ENCODE measurements at places on chromosomes 7 and 10.

DNA sequence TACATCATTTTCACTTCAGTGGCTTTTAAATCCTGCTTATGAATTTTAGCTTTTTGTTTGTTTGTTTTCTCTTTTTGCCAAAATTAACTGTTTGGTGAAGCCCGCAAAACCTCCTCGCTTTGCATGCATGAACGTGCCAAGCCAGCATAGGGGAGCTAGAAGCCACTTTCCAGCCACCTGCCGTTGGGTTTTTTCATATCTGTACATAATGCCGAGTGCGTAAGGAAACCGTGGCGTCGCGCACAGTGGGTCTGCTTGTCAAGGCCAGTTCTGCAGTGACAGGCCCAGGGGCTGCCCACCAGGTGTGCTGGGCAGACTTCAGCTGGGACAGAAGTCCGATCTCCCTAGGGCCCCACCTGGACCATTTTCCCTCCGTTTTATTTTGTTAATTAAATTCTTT, 41.1 kb downstream of the WIPI2 start:
- peaks cover 35% of the 10 kb centered on the region for H3K4me1 ChIP-seq
- no peak for DNase-seq
- peaks cover 3% of the 10 kb centered on the region for H3K27me3 ChIP-seq
- peaks cover 23% of the 10 kb centered on the region for H3K36me3 ChIP-seq
- H3K27ac ChIP-seq = peak overlapping the region; percentile 50

DNA sequence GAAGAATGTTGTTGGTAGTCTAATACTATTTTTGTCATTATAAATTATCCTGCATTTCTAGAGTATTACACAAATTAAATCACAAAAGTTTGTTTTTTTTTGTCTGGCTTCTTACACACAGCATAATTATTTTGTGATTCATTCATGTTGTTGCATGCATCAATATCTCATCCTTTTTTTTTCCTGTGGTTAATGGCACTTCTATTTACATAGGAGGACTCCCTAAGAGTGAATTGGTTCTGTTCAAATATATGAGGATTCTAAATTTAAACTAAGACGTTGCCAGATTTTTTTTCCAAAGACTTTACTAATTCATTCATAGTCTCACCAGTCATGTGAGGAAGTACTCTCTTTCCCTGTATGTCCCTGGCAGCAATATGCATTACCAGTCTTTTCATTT, 303.3 kb downstream of the GPR37 start:
- H3K27me3 ChIP-seq = no peaks in the 10 kb centered on the region
- no peak for DNase-seq
- no peaks in the 10 kb centered on the region for H3K36me3 ChIP-seq
- H3K4me3 ChIP-seq = no peak overlapping the region
- no peaks in the 10 kb centered on the region for H3K4me1 ChIP-seq
- no peak overlapping the region for H3K27ac ChIP-seq

DNA sequence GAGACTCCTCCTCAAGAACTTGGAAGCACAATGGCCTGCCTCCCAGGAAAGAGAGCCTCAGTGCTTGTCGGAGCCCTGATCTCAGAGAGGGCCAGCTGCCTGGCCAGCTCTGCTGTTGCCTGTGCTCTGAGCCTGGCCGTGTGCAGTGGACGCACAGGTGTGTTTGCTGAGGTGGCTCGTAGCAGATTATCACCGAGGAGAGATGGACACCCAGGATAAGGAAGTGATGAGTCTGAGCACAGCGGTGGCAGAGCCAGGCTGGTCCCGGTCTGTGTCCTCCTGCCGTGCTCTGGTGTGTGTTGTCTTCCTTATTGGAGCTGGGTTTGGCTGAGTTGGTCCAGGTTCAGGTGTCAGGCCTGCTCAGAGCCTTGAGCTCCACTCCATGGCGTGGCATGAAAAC, 208.5 kb downstream of the EBF3 start:
- H3K27me3 ChIP-seq = no peaks in the 10 kb centered on the region
- H3K36me3 ChIP-seq = peaks cover 34% of the 10 kb centered on the region
- H3K27ac ChIP-seq = no peak overlapping the region
- no peak for DNase-seq
- peaks cover 11% of the 10 kb centered on the region for H3K4me1 ChIP-seq
- no peak overlapping the region for H3K4me3 ChIP-seq

DNA sequence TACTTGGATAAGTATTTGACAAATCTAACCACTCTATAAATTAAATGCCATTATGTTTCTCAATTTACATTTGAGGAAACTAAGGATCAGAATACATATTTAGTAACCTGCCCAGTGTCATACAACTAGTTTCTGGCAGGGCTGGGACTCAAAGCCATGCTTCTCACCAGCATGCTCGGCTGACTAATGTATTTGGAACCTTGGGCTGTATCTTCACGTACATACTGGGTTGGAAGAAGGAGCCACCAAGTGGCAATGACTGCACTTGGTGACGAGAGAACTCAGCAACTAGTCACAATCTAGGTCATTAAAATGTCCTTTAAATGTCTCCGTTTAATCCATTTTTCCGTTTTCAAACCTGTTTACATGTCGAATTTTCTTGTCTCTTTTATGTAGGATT, 42.9 kb downstream of the CHRM2 start:
- H3K4me1 ChIP-seq = no peaks in the 10 kb centered on the region
- DNase-seq = no peak
- H3K4me3 ChIP-seq = no peak overlapping the region
- no peaks in the 10 kb centered on the region for H3K27me3 ChIP-seq
- H3K36me3 ChIP-seq = no peaks in the 10 kb centered on the region

DNA sequence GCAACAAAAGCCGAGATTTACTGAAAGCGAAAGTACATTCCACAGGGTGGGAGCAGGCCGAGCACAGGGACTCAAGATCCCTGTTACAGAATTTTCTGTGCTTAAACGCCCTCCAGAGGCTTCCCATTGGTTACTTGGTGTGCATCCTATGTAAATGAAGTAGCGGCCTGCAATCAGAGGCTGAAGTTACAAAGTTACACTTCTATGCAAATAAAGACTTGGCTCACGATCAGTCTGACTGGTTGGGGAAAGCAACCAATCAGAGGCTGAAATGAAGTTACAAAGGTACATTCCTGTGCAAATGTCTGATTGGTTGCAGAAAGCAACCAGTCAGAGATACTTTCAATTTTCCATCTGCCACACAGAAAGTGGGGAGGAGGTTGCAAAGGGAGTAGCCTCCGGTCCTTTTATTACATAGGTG, 4.1 kb downstream of the ACBD7 start:
- H3K4me1 ChIP-seq = no peaks in the 10 kb centered on the region
- H3K27ac ChIP-seq = no peak overlapping the region
- no peak for DNase-seq

DNA sequence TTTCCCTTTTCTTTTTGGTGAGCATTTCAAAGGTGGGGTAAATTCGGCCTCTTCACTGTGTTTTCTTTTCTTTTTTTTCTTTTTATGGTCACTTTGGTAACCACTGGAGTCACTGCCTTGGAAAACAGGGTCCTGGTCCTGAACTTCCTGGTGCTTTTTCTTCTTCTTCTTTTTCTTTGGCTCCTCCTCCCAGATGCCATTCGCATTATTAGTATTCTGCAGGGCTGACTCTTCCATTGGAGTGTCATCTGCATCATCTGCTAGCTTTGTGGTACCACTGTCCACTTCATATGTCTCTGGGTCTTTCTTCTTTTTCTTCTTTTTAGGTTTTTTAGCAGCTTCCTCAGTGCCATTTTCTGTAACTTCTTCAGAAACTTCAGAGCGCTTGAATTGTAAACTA, 10.5 kb downstream of the POLR1F start:
- DNase-seq = no peak
- no peaks in the 10 kb centered on the region for H3K4me1 ChIP-seq
- no peak overlapping the region for H3K27ac ChIP-seq
- H3K36me3 ChIP-seq = peaks cover 44% of the 10 kb centered on the region
- H3K27me3 ChIP-seq = no peaks in the 10 kb centered on the region

DNA sequence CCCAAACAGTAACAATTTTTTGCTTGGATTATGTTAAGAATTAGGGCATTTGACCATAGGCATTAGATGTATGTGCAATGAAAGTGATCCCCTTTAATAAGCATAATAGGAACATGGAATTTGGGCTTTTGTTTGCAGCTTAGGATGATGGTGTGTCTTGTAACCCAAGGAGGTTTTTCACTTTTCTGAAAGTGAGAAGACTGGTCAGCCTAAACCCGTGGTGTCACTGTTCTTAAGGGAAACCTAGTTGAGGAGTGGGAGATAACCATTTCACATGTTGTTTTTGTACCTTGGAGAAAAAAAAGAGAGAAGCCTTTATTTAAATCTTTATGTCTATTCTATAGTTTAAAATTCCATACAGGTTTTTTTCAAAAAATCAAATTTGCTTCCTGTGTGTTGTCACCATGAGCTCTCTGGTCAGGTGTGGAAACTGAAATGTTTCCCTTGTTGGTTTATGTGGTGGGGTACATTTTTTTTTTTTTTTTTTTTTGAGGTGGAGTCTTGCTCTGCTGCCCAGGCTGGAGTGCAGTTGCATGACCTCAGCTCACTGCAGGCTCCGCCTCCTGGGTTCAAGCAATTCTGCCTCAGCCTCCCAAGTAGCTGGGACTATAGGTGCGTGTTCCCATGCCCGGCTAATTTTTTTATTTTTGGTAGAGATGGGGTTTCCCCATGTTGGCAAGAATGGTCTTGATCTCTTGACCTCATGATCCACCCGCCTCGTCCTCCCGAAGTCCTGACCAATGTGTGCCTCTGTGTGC, 7.7 kb downstream of the CCM2 start:
- H3K4me3 ChIP-seq = peak overlapping the region; percentile 34
- H3K4me1 ChIP-seq = peaks cover 60% of the 10 kb centered on the region
- no peak for DNase-seq
- peaks cover 41% of the 10 kb centered on the region for H3K36me3 ChIP-seq
- H3K27me3 ChIP-seq = no peaks in the 10 kb centered on the region
- H3K27ac ChIP-seq = peak overlapping the region; percentile 87

- no peaks in the 10 kb centered on the region for H3K36me3 ChIP-seq
- no peak for DNase-seq
- H3K4me1 ChIP-seq = peaks cover 7% of the 10 kb centered on the region
- no peak overlapping the region for H3K4me3 ChIP-seq
- no peak overlapping the region for H3K27ac ChIP-seq
These were observed 161.6 kb upstream of the KMT2E start for GRCh38 chr7:104852386-104852785.

- H3K36me3 ChIP-seq = no peaks in the 10 kb centered on the region
- H3K27ac ChIP-seq = no peak overlapping the region
- peaks cover 2% of the 10 kb centered on the region for H3K4me1 ChIP-seq
- no peak for DNase-seq
- peaks cover 25% of the 10 kb centered on the region for H3K27me3 ChIP-seq
- no peak overlapping the region for H3K4me3 ChIP-seq
These were observed 17.4 kb upstream of the GPR141 start for GRCh38 chr7:37666026-37666799.

DNA sequence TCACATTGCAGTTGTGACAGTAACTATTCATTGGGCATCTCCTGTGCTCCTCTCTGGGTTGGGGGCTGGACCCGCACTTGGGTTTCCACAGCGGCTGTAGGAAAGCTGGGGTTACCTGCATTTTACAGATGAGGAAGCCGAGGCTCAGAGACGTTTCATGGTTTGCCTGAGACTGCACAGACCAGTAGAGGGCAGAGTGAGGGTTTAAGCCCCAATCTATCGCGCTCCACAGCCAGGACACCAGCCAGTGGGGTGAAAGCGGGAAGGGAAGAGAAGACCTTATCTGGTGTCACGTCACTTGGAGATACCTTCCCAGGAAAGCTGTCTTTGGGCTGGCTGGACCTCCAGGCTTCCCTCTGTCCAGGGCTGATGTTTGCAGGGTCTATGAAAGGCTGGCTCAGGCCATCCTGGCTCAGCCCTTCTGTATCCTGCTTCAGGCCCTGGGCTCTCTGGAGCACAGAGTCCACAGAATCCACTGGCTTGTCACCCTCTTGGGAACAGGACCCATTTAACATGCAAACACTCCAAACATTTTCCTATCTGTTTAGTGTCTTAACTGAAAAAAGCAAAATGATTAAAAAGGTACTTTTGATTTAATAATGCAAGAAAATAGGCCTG, 167.7 kb downstream of the EMX2 start:
- no peaks in the 10 kb centered on the region for H3K4me1 ChIP-seq
- no peaks in the 10 kb centered on the region for H3K36me3 ChIP-seq
- H3K4me3 ChIP-seq = no peak overlapping the region
- H3K27me3 ChIP-seq = peaks cover 12% of the 10 kb centered on the region

DNA sequence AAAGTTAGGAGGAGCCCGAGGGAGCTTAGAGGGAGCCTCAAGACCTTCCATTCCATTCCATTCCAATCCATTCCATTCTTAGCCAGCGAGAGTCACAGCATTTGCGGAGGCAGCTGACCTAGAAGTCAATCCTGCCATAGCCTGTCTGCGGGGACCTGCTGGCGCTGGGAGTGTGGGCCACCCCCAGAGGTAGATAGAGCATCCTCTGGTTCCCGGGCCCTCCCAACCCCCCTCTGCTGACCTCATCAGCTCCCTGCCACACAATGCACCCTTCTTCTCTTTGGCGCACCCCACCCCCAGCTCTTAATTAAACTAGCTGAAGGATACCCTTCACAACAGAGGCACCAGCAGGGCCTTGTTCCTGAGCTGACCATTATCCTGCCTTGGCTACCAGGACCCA, 152.5 kb upstream of the ZMIZ1 start:
- H3K4me3 ChIP-seq = no peak overlapping the region
- no peaks in the 10 kb centered on the region for H3K27me3 ChIP-seq
- no peak overlapping the region for H3K27ac ChIP-seq
- DNase-seq = no peak
- H3K36me3 ChIP-seq = no peaks in the 10 kb centered on the region

GRCh38 chr7:83105948-83106347, 56.7 kb downstream of the PCLO start:
- no peaks in the 10 kb centered on the region for H3K27me3 ChIP-seq
- no peak for DNase-seq
- no peaks in the 10 kb centered on the region for H3K36me3 ChIP-seq
- H3K4me1 ChIP-seq = no peaks in the 10 kb centered on the region
- H3K4me3 ChIP-seq = no peak overlapping the region
- no peak overlapping the region for H3K27ac ChIP-seq

- no peaks in the 10 kb centered on the region for H3K4me1 ChIP-seq
- H3K27ac ChIP-seq = no peak overlapping the region
- H3K36me3 ChIP-seq = no peaks in the 10 kb centered on the region
- DNase-seq = no peak
These were observed 113.4 kb downstream of the PLXDC2 start for GRCh38 chr10:19929506-19930140.

- H3K27me3 ChIP-seq = no peaks in the 10 kb centered on the region
- H3K4me1 ChIP-seq = no peaks in the 10 kb centered on the region
- H3K27ac ChIP-seq = no peak overlapping the region
- no peaks in the 10 kb centered on the region for H3K36me3 ChIP-seq
These were observed 5.9 kb downstream of the PPP1R3A start for GRCh38 chr7:113912876-113913275.

- DNase-seq = no peak
- H3K27me3 ChIP-seq = no peaks in the 10 kb centered on the region
- no peak overlapping the region for H3K4me3 ChIP-seq
- H3K4me1 ChIP-seq = no peaks in the 10 kb centered on the region
- H3K36me3 ChIP-seq = no peaks in the 10 kb centered on the region
These were observed 44.3 kb downstream of the SCRN1 start for GRCh38 chr7:29945259-29945809.

GRCh38 chr10:14048930-14049613, 281.7 kb downstream of the FRMD4A start:
- no peaks in the 10 kb centered on the region for H3K36me3 ChIP-seq
- DNase-seq = no peak
- no peak overlapping the region for H3K4me3 ChIP-seq
- no peak overlapping the region for H3K27ac ChIP-seq
